Stimulated activated CD8-positive, alpha-beta memory T cell treated with anti-CD3 and anti-CD28 coated beads, Interleukin-4, amount 100 ng/mL, for 1 hour (primary cell): ENCODE measurements at places on chromosomes 5 and 9.

DNA sequence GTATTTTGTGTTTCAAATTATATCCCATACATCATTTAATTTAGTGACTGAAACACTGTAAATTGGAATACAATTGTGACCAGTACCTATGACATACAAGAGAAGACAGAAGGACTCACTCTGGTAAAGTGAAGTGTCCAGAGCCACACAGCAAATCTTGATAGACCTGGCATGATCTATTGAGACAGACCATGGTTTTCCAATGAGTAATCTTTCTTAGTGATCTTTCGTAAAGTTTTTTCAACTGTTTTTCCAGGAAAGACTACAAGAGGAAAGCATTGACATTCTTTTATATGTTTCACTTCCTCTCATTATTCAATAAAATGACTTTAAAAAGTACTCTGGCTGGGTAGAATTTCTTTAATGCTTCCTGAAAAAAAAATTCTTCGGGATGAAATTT, 43.3 kb upstream of the ALDH1A1 start:
- no peak for DNase-seq

DNA sequence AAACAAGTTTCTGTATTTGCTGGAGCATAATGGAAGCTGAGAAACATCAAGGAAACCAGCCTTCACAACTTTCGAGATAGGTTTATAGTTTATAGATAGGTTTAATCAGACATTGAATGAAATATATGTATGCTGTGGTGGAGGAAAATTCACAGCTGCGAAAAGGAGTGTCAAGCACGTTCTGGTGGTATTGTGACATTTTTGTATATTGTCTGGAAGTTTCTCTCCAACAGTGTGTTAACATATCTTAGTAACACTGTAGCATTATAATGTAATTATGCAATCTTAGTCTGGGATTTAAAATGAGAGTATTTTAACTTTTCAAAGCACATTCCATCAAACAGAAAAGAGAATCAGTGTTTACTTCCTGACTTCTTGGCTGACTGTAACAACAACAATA, 50.0 kb downstream of the FCHO2 start:
- no peak for DNase-seq

DNA sequence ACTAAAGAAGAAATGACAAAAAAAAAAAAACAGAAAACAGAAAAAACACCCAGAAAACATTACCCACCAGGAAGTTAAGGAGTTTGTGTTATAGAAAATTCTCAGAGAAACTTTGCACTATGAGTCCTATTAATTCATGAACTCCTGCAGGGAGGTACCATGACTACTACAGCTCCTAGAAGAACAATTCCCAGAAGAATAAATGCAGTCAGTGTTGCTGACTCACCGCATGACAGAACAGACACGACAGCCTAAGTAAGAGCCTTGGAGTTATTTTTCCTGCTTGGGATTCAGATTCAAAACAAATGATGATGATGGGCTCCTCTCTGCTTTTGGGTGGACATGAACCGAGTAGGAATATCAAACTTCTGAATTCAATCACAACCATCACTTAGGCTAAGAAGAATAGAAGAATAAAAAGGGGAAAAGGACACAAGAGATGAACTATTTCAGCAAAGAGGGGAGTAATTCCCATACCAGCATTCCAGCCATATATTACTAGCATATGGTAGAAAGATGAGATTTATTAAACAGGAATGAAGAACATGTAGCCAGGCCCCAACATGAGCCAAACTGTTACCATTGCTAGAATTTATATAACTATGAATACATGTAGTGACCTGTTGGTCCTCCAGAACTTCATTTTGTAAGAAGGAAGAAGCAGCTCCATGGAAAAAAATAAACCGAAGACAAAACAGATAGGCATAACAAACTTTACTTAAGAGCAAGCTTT, 209.6 kb upstream of the PDE4D start:
- no peak for DNase-seq

DNA sequence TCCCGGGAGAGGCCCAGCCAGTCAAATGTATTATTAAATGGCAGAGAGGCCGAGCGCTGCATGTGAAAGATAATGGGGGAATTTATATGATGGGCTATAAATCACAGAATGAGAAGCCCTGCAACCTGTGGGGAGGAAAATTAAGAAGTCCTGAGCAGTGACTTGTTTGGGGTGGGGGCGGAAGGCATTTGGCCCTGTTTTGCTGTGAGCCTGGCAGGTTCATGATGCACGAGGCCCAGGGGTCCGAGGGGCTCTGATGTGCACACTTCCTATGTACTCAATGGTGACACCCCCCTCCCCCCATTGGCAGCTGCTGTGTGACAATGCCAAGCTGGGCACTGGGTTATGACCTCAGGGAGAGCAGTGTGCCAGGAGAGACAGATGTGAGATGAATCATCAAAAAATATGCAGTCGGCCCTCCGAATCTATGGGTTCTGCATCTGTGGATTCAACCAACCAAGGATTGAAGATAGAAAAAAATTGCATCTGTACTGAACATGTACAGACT, 13.7 kb upstream of the DAB2IP start:
- DNase-seq, result no peak

- no peak for DNase-seq
These were observed 26.9 kb upstream of the PLIN2 start for GRCh38 chr9:19154135-19154612.

DNA sequence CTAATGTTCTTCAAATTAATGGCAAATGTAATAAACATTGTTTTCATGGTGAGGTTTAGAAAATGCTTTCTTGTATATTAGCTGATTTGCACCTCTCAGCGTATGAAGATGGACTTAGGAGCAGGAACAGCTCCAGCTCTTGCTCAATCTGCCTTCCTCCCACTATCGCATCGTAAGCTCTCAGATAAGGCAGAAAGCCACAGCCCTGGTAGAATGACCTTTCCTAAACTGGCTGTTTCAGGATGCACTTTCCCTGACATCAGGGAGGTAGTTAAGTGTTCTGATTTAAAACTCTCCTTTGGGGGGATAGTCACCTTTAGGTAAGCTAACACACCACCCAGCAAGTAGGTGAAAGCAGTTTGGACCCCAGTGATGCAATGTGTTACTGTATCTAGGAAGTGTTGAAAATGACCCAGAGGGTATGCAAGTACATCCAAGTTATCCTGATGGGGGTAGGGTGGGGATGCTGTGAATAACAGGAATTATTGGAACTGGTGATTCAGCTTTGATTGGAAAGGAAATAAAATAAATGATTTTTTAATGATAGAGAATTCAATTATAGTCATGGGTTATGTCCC, 72.3 kb downstream of the LMNB1 start:
- no peak for DNase-seq

DNA sequence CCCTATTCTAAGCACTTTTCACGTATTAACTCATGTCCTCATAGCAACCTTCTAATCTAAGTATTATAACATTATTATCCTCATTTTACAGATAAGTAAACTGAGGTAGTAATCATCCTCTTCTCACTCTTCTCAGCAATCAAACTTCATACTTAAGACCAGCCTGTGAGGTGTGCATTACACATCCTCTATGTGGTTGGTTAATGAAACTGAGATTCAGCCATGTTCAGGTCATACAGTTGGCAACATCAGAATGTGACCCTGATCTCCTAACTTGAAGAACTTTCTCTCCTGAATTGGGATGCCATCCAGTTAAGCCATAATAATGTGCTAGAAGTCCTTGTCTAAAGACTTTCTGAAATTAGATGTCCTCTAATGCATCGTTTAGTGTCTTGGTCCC, 275.1 kb upstream of the ANKRD55 start:
- no peak for DNase-seq

GRCh38 chr5:43729846-43730478, 127.0 kb downstream of the NNT start:
- no peak for DNase-seq

DNA sequence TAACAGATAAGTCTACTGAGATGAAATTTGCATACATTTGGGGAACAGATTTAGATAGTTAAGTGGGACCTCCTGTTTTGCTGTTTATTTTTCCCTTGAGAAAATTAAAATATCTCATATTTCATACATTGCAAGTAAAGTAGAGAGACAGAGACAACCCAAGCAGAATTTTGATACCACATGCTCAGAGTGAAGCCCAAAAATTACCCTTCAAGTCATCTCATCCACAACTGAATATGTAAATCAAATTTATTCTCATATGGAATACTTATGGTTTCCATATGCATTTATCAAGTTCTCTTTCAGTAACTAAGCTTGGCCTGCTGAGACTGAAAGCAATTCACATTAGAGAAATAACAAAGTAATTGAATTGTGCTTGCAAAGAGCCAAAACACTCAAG, 474.4 kb downstream of the SEMA5A start:
- DNase-seq, result no peak

- no peak for DNase-seq
These were observed 42.1 kb upstream of the ZNF622 start for GRCh38 chr5:16507716-16508115.

GRCh38 chr9:117704024-117704575, at the start of gene TLR4:
TLR4 (plus strand) TSS chr9:117704403; CDS start chr9:117704473, 70 bp downstream.
- DNase-seq, result no peak

GRCh38 chr9:110346325-110346724, 8.7 kb upstream of the TXNDC8 start:
- DNase-seq, result no peak

GRCh38 chr5:144405991-144406390, 235.3 kb downstream of the KCTD16 start:
- no peak for DNase-seq

- DNase-seq, result no peak
These were observed 198.7 kb downstream of the CHSY3 start for GRCh38 chr5:130102960-130103359.

GRCh38 chr9:33818167-33818846, 1.3 kb downstream of the UBE2R2 start:
- DNase-seq, result no peak

GRCh38 chr5:26193626-26194025, 844.8 kb downstream of the CDH9 start:
- no peak for DNase-seq

GRCh38 chr9:129962451-129962864, 80.5 kb downstream of the FNBP1 start:
- no peak for DNase-seq

- DNase-seq, result no peak
These were observed 672.9 kb downstream of the NR2F1-AS1 start for GRCh38 chr5:92907938-92908606.

- DNase-seq, result no peak
These were observed 301.7 kb upstream of the SEMA6A start for GRCh38 chr5:116876240-116876840.

- no peak for DNase-seq
These were observed 78.1 kb upstream of the PITX1 start for GRCh38 chr5:135112008-135112725.

GRCh38 chr9:27473111-27473529, 51.0 kb upstream of the IFNK start:
- DNase-seq, result no peak

GRCh38 chr5:132640613-132641012, 17.4 kb upstream of the IL13 start:
- DNase-seq, result no peak

DNA sequence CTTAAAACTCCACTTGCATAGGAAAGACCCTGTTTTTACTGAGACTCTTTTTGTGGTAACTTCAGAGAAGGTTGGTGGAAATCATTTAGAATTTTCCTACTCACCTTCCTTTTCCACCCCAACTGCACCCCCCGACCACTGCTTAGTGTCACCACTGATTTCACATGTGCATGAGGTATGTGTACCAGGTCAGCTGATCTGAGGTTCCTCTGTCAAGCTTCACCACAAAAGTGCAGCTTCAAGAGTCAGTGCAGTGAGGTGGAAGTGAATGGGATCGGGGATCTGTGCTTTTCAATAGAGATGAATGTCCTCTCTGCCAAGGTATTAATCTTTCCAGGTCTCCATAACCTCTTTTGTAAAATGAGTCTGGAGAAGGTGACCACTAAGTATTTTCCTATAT, 260.5 kb upstream of the WWC1 start:
- DNase-seq, result no peak
